ENCODE measurements at places on chromosomes 13 and 19.
A peak's percentile ranks its signal among the peaks of the same experiment; 100 is the strongest.

GRCh38 chr13:29923554-29924481 is 73.4 kb upstream of the UBL3 start:
- peak; percentile 66 for DNase-seq

- no peak for DNase-seq
Observed at GRCh38 chr19:41325947-41326706, 16.2 kb downstream of the CCDC97 start.

DNA sequence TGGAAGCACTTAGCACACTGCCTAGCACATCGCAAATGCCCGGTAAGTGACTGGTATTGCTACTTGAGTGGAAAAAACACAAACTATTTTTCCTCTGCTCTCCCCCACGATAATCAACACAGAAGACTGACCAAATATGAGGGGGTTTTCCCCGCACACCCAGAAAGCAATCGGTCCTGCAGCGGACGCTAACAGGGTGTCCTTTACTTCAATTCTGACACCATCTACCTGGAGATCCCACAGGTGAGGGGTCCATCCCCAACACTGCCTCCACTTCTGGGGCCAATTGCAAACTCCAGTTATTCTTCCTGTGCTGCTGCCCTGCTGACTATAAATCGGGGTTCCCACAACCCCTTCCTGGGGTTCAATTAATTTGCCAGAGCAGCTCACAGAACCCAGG is 26.2 kb upstream of the PLEKHF1 start:
- no peak for DNase-seq

GRCh38 chr19:293436-294110 is 2.4 kb upstream of the PLPP2 start:
- DNase-seq = no peak

DNA sequence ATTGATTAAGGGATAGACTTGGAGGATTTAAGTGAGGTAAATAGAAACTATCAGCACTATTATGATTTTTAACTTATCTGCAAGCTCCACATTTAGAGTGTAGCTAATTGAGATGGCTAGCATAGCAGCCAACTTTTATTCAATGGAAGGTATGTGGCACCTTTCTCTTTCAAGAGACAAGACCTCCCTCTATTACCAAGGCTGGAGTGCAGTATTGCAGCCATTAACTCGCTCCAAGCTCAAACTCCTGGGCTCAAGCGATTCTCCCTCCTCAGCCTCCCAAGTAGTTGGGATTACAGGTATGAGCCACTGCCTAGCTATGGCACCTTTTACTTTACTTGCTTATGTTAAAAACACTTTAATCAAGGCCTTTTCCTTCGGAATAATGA is 8.2 kb downstream of the TPT1 start:
- no peak for DNase-seq

GRCh38 chr19:49097453-49098288 is 12.4 kb downstream of the SNRNP70 start:
- peak; percentile 75 for DNase-seq

DNA sequence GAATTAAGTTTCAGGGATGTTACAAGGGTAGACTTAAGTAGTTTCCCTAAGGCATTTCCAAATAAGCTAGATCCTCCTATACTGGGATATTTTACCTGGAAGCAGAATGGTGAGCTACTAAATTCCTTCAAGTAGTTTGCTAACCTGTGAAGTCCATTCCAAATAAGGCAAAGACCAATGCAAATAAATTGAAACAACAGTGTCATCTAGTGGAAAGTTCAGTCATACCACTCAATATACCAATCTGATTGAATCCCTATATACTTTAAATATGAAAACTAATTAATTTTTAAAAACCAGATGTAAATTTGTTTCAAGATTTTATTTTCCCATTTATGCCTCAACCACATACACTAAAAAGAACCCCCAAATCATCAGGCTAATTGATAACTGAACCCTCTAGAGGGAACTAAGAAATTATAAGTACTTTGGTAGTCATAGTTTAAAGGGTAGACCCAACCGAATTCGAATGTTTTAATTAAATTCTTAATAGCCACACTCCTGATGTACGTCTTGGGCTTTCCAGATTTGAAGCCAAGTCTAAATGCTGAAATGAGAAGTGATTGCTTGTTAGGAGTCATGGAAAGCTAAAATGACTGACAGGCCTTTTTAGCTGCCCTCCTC is 223.7 kb downstream of the TBC1D4 start:
- DNase-seq = no peak

- DNase-seq = no peak
Observed at GRCh38 chr19:32171719-32172151, 173.7 kb upstream of the ZNF507 start.

- no peak for DNase-seq
Observed at GRCh38 chr13:67087527-67087926, 142.6 kb downstream of the PCDH9 start.

- no peak for DNase-seq
Observed at GRCh38 chr13:26952551-26953143, 192.1 kb upstream of the GPR12 start.

- no peak for DNase-seq
Observed at GRCh38 chr19:37855098-37855497, 51.3 kb downstream of the WDR87 start.

DNA sequence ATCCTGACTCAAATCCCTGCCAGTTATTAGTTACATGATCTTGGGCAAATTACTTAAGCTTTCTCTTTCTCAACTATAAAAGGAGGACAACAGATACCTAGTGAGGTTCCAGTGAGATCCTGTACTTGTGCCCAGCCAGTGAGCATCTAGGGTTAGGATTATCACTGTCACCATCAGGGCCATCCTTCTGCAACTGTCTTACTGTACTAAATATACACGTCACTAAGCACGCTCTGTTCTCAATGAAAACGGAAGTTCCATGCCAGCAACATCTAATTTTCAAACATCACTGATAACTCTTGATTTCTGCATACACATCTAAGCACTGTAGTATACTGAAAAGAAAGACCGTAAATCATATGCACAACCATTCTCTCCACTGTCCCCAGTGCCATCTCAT is 70.0 kb downstream of the FOXO1 start:
- DNase-seq = no peak

DNA sequence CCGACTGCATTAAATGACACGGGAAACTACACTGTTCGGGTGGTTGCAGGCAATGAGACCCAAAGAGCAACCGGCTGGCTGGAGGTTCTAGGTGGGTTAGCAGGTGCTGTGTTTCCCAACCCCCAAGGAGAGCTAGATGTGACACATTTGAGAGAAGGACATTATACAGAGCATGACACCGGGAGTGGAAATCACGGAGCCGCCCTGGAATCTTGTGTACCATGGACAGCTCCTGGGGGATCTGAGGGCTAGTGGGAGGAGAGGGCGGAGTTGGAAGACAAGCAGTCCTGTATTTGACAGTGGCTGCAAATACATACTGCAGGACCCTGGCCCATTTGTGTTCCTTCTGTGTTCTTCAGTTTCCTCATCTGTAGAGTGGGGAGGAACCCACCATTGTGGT is 2.3 kb downstream of the CEACAM18 start:
- DNase-seq = no peak

GRCh38 chr19:5624018-5624663 is 1.3 kb downstream of the SAFB start:
- DNase-seq = no peak

GRCh38 chr19:48292798-48293197 is 22.9 kb downstream of the ZNF114 start:
- no peak for DNase-seq

- no peak for DNase-seq
Observed at GRCh38 chr13:51747438-51748434, 56.2 kb downstream of the DHRS12 start.

GRCh38 chr19:50292216-50292827 is 36.9 kb downstream of the KCNC3 start:
- DNase-seq = no peak

DNA sequence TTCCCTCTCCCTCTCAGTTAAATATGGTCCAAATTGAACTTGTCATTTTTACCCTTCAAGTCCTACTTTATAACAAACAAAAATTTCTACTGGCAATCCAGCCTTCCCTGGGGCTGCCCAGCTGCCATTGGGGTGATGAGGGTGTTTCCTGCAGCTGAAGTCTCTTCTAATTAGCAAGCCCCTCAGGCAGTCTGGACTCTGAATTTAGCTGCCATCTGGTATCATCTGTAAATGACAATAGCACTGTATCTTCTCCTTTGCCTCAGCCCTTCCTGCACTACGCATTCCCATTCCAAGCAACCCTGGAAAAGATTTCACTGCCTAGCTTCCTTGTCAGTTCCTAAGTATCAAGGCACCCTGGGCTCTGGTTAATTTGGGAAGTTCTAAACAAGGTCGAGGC is 331.1 kb upstream of the KLF12 start:
- no peak for DNase-seq

DNA sequence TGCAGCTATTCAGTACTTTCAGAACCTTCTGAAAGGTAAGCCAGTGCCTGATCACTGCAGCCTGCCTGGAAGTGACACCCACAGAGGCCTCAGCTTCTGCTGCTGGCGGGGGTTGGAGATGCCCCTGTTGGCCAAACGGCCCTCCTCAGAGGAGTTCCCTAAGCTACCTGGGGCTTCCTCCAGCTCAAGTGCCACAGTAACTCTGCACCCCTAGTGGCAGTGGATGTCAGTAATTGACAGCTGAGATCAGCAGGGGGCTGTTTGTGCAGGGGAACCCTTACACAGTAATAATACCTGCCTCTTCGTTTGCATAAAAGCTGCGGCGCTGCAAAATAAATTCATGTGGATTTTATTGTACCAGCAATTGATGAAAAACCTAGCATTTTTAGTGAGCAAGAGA is 28.9 kb downstream of the TDRD12 start:
- no peak for DNase-seq

DNA sequence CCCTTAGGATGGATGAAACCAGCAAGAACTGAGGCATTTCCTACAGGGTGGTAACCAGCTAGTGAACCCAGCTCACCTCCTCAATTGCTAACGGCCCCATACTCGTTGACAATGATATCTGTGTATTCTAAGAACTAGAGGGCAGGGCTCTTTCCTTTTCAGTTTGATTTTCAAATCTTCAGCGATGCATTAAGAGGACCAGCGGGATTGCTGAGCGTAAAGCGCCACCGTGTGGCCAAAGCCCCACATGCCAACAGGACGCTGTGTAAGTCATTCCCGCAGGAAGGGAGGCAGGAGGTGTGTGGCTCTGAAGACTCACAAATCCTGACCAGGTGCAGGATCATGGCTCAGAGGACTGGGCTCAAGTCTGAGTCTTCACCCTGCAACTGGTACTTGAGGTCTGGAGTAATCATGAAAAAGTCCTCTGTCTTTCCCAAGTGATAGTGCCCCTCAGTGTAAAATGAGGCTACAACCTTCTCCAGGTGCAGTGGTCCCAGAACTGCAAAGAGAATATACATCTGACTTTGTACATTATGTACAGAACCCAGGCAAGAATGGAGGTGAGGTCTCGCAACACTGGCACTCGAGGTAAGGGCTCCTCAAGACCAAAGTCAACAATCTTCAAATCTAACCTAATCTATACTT is 40.9 kb downstream of the C13orf42 start:
- DNase-seq = peak; percentile 75

All from stimulated activated CD4-positive, alpha-beta T cell treated with anti-CD3 and anti-CD28 coated beads, Interleukin-12 subunit alpha, Interleukin-12 subunit beta, amount 100 ng/mL, for 48 hours (primary cell).